ENCODE measurements at places on chromosomes 11 and 22. TPM values are rescaled to one million over a fixed set of nuclear protein-coding genes. Genes with fewer than 3 reads are reported as not detected.

MMP12 gene
- total RNA-seq, result not detected

CNTF gene
- 2.3 TPM for total RNA-seq

USH1C gene
- 0.83 TPM for total RNA-seq

KCTD14 gene
- total RNA-seq, result 13.3 TPM
